ENCODE measurements at places on chromosomes 1 and 21. TPM values are rescaled to one million over a fixed set of nuclear protein-coding genes. Genes with fewer than 3 reads are reported as not detected.

DNA sequence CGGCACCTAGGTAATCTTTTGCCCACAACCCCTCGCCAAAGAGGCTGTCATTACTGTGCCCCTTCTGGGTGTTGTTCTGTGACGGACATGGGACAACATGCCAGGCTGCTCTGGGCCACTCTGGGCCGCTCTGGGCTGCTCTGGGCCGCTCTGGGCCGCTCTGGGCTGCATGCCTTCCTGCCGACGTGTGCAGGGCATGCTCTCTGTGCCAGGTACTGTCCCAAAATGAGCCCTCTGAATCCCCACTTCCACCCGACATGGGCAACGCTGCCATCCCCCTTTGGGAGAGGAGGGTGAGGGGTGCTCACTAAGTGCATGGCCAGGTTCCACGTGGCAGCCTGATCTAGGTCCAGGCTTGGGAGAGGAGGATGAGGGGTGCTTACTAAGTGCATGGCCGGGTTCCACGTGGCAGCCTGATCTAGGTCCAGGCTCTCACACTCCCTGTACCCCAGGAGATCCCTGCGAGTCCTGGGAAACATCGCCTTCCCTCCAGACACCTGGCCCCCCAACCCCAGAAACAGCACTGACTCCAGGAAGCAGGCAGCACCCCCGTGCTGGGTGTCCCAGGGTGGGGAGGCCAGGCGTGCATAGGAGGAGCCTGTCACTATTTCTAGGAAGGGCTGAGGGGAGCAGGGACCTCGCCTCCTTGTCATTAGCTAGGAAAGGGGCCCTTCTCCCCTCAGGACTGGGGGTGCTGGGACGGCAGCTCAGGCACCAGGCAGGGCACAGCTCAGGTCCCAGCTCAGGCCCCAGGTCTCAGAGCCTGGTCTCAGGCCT is 16.5 kb downstream of the TTC34 start:
- no peaks in the 10 kb centered on the region for H3K36me3 ChIP-seq
- peaks cover 42% of the 10 kb centered on the region for H3K27me3 ChIP-seq
- H3K4me3 ChIP-seq: no peak overlapping the region
- H3K4me1 ChIP-seq: no peaks in the 10 kb centered on the region
- no peak for DNase-seq

- H3K4me3 ChIP-seq: no peak overlapping the region
- H3K27me3 ChIP-seq: peaks cover 46% of the 10 kb centered on the region
- H3K27ac ChIP-seq: no peak overlapping the region
- no peaks in the 10 kb centered on the region for H3K4me1 ChIP-seq
These were observed 15.5 kb upstream of the PADI4 start for GRCh38 chr1:17292299-17293160.

DNA sequence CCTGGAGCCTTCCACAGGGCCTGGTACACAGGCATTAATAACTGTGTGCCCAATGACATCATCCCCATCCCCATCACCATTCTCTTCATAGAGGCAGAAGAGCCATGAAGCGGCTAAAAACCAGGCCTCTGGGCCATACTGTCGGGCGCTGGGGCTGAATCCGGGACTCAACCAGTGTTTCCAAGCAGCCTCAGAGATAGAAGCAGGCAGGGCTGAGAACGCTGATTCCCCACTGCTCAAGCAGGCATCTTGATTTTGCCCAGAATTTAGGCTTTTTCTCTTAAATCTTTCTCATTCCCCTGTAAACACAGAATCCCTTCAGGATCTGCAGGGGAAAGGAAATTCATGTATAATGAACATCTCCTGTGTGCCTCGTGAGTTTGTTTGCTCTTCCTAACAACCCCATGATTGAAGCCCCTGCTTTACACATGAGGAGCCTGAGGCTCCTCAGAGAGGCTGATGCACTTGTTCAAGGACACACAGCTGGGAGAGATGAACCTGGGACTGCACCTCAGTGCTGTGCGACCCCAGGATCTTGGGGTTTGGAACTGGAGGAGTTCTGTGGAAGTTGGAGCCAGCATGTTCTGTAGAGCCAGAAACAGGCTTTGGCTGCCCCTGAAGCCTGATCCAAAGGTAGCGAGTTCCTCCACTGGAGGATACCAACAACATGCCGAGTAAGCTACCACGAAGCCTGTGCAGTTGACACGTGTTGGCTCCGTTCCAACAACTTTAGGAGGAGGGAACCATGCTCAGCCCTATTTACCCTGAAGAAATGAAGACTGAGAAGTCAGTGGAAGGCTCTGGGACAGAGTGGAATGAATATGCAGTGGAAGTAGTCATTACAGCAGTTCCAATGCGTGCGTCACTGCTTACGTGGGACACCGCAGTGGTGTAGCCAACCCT is 55.5 kb downstream of the EDN2 start:
- no peak for DNase-seq
- H3K36me3 ChIP-seq: no peaks in the 10 kb centered on the region
- no peaks in the 10 kb centered on the region for H3K27me3 ChIP-seq
- peaks cover 16% of the 10 kb centered on the region for H3K4me1 ChIP-seq
- no peak overlapping the region for H3K27ac ChIP-seq

- no peaks in the 10 kb centered on the region for H3K36me3 ChIP-seq
- no peak overlapping the region for H3K27ac ChIP-seq
- no peak for DNase-seq
- H3K4me3 ChIP-seq: no peak overlapping the region
- H3K4me1 ChIP-seq: peaks cover 12% of the 10 kb centered on the region
These were observed 20.6 kb downstream of the QSOX1 start for GRCh38 chr1:180175291-180175690.

Gene CRNN
- total RNA-seq: not detected

Data from transverse colon (tissue), 4 donors.